Thoracic aorta (tissue), 2 donors: ENCODE measurements at places on chromosomes 1 and 21. TPM values are rescaled to one million over a fixed set of nuclear protein-coding genes. Genes with fewer than 3 reads are reported as not detected.

TNFRSF18 gene
- total RNA-seq, result 1.3 TPM

DNA sequence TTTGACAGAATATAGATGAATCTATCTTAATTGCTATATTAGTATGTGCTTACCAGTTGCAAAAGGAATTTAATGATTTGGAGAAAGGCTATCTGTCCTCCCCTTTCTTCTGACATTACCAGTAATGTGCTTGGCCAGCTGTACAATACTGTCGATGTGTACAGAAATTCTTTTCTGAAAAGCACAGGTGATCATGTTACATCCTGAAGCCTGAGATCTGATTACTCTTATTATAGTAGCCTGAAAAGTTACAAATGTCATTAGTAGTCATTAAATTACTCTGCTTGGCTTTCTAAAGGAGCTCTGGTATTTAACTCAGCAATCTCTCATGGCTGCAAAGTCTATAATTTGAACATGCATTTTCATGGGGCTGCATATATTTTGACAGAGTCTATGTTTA lies 209.8 kb downstream of the PTPRC start:
- DNase-seq, result no peak

GRCh38 chr1:221419513-221420095 lies 322.3 kb downstream of the DUSP10 start:
- no peak for DNase-seq

OR2T5 gene
- total RNA-seq, result not detected

S100A7A gene
- not detected for total RNA-seq

GRCh38 chr1:15148475-15148874 lies 5.1 kb upstream of the TMEM51 start:
- no peak for DNase-seq

HMGCS2 gene
- total RNA-seq, result not detected

DNA sequence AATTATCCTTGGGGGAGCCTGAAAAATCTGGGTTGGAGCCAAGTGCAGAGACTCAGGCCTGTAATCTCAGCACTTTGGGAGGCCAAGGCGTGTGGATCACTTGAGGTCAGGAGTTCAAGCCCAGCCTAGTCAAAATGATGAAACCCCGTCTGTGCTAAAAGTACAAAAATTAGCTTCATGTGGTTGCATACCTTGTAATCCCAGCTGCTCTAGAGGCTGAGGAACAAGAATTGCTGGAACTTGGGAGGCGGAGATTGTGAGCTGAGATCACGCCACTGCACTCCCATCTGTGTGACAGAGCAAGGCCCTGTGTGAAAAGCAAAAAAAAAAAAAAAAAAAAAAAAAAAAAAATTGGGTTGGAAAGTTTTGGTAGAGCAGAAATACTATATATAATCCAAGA lies 1563.6 kb upstream of the PRMT6 start:
- DNase-seq, result no peak

DNA sequence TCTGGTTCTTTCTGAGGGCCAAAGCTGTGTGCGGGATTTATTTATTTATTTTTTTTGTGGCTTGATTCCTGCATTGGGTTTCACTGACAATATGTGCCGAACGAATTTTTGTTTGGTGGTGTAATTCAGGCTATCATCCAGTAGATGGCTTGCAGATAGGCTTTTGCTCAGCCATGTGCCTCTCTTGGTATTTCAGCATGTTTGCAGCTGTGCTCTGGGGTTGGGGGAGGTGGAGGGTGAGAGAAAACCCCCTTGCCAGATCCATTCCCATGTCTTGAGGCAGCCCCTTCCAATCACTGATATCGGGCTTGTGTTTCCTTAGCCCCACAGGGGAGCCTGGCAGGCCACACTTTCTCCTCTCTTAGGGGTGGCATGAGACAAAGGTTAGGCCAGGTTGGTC lies 302.4 kb downstream of the PTGER3 start:
- no peak for DNase-seq

GABRD gene
- total RNA-seq, result not detected

- no peak for DNase-seq
These were observed 284.0 kb downstream of the PTPRC start for GRCh38 chr1:198922638-198923430.

GRCh38 chr21:41701749-41702148 lies 65.1 kb downstream of the RIPK4 start:
- DNase-seq, result no peak

MMP23B gene
- 87.2 TPM for total RNA-seq

GRCh38 chr1:22321917-22322316 lies 129.7 kb upstream of the ZBTB40 start:
- DNase-seq, result no peak

GRCh38 chr1:3258386-3259003 lies 189.5 kb downstream of the PRDM16 start:
- no peak for DNase-seq

- DNase-seq, result peak; percentile 95
These were observed 6.2 kb upstream of the ANKRD35 start for GRCh38 chr1:145891587-145892485.

DNA sequence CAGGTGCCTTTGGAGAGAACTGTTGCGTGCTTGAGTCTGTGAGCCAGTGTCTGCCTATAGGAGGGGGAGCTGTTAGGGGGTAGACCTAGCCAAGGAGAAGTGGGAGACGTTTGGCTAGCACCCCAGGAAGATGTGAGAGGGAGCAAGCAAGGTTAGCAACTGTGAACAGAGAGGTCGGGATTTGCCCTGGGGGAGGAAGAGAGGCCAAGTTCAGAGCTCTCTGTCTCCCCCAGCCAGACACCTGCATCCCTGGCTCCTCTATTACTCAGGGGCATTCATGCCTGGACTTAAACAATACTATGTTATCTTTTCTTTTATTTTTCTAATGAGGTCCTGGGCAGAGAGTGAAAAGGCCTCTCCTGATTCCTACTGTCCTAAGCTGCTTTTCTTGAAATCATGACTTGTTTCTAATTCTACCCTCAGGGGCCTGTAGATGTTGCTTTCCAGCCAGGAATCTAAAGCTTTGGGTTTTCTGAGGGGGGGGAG lies 2.4 kb downstream of the BTG2 start:
- DNase-seq, result no peak

PRMT6 gene
- 6.4 TPM for total RNA-seq

DMRTA2 gene
- total RNA-seq, result 0.28 TPM

DNA sequence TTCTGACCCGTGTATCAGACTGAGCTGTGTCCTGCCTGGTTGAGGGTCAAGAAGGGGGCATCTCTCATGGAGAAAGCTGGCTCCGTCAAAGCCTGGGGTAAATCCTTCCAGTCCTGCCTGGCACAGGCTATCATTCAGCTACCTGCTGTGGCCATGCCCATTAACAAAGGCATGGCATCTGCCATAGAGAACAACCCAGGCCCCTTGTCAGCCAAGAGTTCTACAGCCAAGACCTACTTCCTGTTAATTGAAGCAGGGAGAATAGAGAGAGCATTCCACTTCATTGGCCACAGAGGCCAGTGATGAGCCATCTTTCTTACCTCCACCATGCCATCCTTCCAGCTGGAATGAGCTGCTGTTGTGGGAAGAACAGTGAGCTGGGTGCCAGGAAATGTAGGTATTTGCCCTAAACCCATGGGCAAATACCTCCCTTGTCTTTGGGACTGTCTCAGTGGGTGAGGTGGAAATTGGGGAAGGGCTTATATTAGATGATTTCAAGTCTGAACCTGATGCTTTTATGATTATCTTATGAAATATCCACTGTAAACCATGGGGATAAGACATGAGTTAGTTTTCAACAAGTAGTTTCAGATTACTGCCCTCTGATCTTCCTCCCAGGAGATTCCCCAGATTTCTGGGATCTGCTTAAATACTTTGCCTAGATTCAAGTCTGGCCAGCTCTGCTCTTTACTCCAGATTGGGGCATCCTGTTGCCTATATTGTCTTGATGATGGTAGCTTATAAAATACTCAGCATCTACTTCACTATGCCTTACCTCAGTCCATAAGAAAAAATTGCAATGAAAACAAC lies 11.2 kb upstream of the KCNQ4 start:
- DNase-seq, result no peak

IL24 gene
- not detected for total RNA-seq

SETSIP gene
- total RNA-seq, result not detected

- DNase-seq, result no peak
These were observed 36.6 kb downstream of the HUNK start for GRCh38 chr21:31909153-31910073.

SLC19A2 gene
- total RNA-seq, result 39.7 TPM

DNA sequence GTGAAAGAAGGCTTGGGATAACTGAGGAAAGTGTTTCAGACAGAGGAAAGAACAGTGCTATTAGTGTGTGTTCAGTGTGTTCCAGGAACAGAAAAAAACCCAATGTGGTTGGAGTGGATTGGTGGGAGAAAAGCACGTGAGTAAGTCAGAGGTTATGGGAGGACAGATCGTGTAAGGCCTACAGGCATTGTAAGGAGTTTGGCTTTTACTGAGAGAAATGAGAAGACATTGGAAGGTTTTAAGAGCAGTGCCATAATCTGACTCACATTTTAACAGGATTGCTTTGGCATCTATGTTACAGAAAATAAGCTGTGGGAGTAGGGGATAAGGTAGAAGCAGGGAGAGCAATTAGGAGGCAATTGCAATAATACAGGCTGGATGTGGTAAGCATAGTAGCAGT lies 4.8 kb downstream of the ARPC5 start:
- no peak for DNase-seq

- no peak for DNase-seq
These were observed 358.4 kb upstream of the SGIP1 start for GRCh38 chr1:66175581-66175980.

KCNQ4 gene
- total RNA-seq, result 5.7 TPM

IER5 gene
- total RNA-seq, result 20.2 TPM

DNA sequence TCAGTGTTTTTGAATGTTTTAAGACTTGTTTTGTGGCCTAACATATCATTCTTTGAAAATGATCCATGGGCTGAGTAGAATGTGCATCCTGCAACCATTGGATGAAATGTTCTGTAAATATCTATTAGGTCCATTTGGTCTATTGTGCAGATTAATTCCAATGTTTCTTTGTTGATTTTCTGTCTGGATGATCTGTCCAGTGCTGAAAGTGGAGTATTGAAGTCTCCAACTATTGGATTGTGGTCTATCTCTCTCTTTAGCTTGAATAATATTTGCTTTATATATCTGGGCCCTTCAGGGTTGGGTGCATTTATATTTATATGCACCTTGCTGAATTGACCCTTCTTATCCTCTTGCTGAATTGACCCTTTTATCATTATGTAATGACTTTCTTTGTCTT lies 181.5 kb downstream of the DNAH14 start:
- no peak for DNase-seq

DNA sequence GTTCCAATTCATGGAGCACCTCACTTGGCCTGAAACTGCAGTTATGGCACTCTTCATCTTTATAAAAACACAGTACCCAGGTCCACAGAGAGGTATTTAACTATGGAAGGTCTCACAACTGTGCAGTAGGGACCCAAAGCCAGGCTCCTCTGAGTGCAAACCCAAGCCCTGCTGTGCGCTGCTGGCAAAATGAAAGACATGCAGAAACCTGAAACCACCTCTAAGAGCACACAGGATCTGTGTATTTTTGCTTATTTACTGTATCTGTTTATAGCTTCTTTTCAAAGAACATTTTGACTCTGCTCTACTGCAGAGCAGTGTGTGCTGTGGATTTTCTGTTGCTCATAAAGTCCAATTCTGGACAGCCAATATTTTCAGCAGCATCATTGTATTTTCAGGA lies 166.6 kb downstream of the DSCAM start:
- no peak for DNase-seq

GRCh38 chr1:230940848-230941247 lies 37.8 kb downstream of the TTC13 start:
- no peak for DNase-seq

- no peak for DNase-seq
These were observed 65.6 kb downstream of the UCHL5 start for GRCh38 chr1:192993426-192994085.

DNA sequence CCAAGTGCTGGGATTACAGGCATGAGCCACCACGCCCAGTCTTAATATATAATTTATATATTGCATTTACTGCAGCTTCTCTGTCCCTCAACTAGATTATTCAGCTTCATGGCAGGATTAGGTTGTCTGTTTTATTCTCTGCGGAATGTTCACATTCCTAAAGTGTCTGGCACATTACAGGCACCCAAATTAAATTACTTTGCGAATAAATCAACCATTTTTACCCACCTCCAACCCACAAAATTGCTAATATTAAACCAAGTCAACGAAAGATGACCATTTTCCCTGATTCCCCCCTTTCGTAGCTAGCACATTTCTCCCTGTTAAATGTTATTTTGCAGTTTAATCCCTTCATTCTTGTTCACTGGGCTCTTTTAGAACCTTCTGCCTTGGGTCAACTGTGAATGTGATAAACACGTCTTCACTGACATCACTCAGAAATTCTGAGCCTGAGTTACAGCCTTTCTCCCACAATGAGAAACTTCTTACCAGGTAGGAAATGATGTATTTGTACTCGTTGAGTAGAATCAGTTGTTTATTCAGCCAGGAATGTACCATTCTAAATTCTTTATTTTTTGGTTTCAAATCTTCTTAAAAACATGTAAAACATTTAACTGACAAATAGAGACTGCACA lies 35.9 kb downstream of the THAP3 start:
- no peak for DNase-seq

- DNase-seq, result no peak
These were observed 8.5 kb downstream of the A3GALT2 start for GRCh38 chr1:33312413-33312749.

DNA sequence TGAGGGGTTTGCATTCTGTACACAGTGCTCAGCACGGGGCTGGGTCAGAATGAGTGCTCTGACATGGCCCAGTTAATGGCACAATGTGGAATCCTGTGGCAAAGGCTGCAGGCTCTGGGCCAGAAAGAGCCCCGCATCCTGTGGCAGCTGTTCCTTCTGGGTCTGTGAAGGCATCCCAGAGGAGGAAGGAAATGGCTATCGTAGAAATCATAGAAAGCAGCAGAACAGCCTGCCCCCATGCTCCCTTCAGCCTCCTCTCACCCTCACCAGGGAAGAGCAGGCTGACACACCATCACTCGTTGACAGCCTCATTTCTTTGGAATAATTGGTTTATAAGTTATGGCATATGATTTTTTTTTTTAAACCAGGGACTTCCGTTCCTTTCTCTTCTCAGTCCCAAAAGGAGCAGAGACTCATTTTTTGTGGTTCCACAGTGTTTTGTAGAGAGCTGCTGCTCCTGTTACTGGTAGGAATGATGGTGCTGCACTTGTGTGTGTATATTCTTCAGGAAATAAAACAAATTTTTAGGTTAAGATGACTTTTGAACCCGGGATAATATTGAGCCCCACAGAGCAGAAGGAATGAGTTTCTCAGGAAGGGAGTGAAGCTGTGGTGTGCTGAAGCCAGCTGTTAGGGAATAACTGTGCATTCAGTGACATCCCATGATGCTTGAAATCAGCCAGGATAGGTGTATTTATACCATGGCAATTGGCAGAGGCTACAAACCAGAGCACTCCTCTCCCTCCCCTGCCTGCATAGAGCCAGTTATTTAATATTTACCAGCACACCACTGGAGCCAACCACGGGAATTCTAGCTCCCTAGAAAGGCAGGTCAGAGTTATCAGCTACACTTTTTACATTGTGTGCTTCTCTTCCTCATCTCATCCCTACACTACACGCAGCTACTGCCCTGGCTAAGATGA lies 32.0 kb downstream of the PLXNA2 start:
- DNase-seq, result no peak
